Stimulated activated CD4-positive, alpha-beta T cell treated with anti-CD3 and anti-CD28 coated beads, Interleukin-1b, Interleukin-23, amount 100 ng/mL, for 24 hours (primary cell): ENCODE measurements at places on chromosomes 3 and 15.

- DNase-seq = no peak
Observed at GRCh38 chr3:16289144-16289889, 24.3 kb downstream of the OXNAD1 start.

DNA sequence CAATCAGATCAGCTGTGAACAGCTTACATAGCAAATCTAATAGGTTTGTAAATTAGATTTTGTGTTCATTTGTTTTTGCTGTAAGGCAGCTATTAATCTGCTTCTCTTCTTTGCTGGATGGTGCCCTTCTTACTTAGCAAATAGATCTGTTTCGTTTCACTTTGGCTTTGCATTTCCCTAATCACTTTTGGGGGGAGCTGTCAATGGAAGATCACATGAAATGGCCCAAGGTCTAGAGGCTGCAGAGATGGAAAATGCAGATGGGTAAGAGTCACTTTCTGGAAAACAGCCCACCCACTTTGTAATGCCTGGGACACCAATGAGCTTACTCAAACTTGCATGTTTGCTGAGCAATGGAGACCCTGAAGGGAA is 36.4 kb downstream of the ST8SIA2 start:
- no peak for DNase-seq

- DNase-seq = no peak
Observed at GRCh38 chr3:104388619-104389018, 978.1 kb upstream of the ALCAM start.

DNA sequence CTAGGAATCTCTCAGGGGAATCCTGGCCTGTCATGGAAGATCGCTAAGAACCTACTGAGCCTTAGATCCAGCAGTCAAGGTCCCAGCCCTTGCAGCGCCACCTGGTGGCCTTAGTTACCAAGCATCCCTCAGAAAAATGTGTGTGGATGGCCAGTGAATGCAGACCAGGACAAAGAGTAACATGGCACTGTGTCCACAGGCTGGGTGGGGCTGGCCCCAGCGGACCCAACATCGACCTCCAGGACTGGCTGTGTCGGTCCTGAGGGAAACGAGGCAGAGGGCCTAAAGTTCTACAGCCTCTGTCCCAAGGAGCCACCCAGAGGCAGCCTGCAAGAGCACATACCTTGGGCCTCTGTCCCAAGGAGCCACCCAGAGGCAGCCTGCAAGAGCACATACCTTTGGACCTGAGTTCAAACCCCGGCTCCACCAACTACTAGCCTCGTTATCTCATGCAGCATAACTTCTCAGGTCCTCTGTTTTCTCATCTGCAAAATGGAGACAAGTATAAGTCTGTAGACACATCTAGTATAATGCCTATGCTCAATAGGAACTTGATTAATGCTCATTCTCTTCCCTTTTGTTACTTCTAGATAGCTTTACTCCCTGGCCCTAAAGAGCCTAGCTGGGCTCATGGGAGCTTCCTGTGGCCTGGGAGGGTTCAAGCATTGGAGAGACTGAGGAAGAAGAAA is 57.5 kb upstream of the HERC1 start:
- DNase-seq = peak; percentile 66

DNA sequence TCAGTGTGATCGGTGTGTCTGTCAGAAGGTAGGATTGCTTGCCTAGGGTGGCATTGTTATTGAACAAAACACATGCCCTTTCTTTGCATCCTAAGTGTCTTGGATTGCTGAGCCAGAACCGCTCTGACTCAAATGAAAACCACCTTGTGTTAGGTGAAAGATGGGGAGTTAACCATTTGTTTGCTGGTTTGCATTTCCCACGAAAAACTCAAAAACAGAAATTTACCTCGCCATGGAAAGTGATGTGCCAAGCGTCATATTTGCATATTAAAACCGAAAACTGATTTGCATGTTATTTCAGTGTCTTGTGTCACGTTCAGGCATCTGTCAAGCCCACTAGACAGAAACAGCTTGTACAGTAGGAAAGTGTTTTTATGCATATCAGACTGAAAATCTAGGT is 474.6 kb upstream of the TPRG1 start:
- no peak for DNase-seq

GRCh38 chr3:16182612-16183011 is 8.1 kb downstream of the GALNT15 start:
- DNase-seq = no peak

DNA sequence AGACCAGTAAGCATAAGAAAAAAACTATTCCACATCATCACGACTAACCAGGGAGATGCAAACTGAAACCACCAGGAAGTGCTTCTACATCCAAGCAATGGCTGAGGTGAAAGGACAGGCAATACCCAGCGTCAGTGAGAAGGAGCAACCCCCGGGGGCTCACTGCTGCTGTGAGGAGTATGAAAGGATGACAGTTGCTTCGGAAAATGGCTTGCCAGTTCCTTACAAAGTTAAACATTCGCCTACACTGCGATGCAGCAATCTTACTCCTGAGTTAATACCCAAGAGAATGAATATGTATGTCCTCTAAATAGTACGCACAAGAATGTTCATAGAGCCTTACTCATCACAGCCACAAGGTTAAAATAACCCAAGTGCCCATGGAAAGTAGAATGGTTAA is 13.3 kb upstream of the PLXNA1 start:
- no peak for DNase-seq

DNA sequence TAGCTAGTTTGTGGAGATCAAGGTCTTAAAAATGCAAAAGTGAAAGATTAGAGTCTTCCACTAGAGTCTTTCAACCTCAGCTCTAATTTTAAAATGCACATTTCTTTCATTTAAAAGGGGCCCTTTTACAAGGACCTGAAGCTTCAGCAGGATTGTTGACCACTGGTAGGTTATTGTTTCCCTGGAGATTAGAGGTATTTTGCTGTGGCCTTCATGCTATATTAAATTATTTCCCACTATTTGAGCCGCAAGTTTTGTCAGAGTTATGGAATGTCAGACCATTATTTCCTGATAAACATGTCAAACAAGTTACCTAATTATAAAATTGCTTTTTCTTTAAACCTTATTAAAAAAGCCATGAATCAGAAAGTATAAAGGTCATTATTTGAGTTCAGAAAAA is 103.1 kb upstream of the CCNL1 start:
- no peak for DNase-seq

DNA sequence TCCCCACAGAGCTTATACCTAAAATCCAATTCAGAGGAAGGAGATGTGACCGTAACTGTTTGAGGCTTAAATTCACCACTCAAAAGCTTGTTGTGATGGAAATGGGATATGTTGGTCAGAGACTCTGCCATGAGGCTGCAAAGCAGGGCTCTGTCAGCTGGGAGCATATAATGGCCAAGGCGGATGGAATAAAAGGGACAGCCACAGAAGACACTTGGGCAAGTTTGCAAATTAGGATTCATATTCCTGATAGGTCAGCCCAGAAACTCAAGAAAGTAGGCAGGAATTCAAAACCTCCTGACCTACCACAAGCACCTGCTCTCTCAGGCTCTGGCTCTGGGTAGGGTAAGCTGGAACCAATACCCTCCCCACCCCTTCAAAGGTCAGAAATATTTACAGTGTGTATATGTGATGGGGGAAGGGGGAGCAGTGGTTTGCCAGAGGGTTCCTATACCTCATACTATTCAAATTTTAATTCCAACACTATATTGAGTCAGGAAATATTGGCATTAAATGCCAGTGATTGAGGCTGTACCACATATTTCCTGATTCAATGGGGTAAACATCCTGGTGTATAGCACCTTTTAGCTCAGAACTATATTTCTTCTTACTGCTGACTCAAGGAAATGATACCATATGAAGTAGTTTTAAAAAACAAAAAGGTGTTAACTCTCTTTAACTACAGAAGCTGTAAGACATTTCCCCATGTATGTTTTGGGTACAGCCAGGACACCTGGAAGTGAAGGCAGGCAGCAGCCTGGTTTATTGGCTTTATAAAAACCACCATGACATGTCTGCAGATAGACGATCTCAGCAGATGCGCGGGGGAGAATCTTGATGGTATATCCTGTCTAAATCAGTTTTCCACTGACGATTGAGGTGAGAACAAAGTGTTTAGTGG is 19.2 kb downstream of the FYCO1 start:
- DNase-seq = no peak

GRCh38 chr3:189621948-189622603 is 9.1 kb upstream of the TP63 start:
- no peak for DNase-seq

DNA sequence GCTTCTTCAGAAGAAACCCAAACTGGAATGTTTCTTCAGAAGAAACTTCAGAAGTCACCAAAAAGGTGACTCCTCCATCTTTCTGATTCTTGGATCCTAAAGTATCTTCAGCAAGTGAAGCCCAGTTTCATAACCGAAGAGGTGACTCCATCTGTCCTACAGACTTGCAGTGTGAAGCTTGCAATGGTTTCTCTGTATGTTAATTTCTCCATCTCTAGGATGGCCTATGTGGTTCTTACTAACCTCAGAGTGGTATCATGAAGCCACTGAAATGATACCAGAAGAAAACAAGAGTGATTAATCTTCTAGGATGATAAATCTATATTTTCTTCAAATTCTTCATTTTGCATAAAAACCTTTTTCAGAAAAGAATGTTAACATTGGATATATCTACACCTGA is 495 bp upstream of the AQP9 start:
- DNase-seq = no peak

DNA sequence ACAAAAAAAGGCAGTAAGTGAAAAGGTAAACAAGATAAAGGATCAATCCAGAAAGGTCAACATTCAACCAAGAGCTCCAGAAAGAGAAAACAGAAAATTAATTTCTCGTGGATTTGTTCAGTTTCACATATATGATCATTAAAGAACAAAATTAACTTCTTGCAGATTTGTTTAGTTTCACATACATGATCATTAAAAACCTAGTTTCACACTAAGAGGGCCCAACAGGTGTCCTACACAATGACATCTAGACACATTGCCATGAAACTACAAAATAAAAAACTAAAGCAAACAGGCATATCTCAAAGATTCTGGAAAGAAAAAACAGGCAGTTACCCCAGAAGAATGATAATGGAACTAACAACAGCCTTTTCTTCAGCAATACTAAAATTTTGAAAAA is 22.1 kb downstream of the PHC3 start:
- DNase-seq = no peak

DNA sequence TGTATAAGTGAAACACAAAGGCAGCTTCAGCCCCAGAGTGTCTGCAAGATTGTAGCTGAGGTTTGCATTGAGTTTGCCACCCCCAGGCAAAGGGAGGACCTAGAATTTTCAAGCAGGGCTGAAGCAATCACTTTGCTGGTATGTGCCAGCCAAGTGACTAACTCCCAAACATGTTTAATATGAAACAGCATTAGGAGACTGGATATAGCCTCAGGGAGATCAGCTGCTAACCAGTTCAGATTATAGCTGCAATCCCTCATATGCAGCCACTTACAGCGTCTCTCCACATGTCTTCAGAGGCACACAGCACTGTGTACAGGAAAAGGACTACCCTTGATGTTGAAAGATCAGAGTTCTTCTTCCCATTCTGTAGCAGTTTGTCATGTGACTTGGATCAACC is 38.4 kb upstream of the PPP2R3A start:
- DNase-seq = no peak

GRCh38 chr3:133865136-133865855 is 30.4 kb downstream of the RAB6B start:
- DNase-seq = no peak

DNA sequence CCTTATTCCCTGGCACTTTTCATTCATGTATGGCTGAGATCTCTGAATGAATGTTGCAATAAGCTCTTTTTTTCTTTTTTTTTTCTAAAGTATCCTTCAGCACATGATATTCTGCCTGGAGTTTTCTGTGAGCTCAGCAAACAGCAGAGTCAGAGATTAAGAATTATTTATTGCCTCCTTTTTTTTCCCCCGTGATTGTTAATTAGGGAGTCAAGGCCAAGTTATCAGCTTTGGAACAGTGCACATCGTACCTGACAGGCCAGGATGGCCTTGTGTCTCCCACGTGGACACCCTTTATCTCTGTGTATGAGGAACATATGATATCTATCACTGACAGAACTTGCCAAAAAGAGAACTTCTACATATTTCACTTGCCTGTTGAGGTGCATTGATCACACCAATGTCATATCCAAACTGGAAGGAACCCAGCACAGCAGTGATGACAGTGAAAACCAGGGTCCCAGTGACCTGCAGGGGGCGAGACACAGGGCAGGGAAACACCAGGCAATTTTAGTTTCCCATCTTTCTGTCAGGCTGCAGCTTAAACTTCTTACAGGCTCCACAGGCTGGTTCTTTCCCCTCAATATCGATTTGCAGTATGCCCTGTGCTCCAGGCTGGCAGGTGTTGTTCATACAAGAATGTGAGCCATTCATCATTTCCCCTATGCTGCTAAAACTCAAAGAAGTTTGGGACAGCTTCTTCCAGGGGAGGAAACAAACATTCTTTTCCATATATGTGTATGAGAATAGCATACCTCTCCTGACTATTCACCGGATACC is 8.2 kb downstream of the SLC2A2 start:
- no peak for DNase-seq

GRCh38 chr3:152893647-152894046 is 58.7 kb downstream of the P2RY1 start:
- no peak for DNase-seq

GRCh38 chr3:124843506-124844177 is 43.5 kb downstream of the ITGB5 start:
- DNase-seq = no peak

GRCh38 chr3:139528281-139528680 is 11.3 kb downstream of the RBP1 start:
- DNase-seq = no peak

DNA sequence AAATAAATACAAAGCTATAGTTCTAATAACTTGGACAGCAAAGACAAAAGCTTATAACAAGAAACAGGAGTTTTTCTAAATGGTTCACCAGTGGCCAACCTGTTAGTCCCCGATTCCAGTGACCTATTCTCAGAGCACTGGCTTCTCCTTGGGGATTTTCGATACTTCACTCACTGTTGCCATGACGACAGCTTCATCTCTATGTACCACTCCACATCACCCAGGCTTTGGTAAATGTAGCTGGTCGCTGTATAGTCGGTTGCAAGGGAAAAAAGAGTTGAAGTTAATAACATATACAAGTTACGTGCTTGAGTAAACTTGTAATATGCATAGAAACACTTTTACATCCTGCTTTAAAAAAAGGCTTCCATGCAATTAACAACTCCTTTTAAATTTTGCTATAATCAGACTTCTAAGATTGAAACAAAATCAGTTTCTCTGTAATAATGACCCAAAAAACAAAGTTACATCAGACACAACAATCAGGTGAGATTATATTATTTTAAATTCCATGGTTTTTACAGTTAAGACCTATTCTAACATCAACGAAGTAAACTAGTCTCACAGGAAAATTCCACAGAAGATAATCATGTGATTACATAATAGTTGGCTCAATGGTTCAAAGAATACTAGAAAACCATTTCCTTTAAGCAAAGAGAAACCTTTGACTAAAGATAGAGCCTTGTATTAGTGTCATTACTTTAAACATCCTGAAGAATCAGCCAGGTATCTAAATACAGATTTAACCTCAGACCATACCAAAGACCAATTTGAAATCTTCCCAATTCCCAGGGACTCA is 2.9 kb downstream of the CCNL1 start:
- no peak for DNase-seq

DNA sequence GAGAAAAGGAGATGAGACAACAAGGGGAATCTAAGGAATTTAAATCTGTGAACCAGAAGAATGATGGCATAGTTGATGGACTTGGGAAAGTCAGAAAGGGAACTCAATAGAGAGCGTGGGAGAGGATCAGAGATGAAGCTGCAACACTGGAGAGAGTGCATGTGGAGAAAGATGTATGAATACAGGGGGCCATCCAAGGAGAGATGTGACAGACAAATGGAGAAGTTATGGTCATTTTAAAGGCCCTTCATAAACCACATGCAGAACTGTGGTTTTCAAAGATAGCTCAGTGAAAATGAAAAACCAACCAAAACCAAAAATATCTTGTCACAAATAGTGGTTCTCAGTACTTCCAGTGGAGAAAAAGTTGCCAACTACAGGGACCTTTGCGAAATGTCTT is 265.2 kb downstream of the SUCLG2 start:
- no peak for DNase-seq
